ENCODE measurements at places on chromosomes 2 and 18.

GRCh38 chr2:9282128-9283112 lies 75.8 kb downstream of the ASAP2 start:
- no peak for DNase-seq

DNA sequence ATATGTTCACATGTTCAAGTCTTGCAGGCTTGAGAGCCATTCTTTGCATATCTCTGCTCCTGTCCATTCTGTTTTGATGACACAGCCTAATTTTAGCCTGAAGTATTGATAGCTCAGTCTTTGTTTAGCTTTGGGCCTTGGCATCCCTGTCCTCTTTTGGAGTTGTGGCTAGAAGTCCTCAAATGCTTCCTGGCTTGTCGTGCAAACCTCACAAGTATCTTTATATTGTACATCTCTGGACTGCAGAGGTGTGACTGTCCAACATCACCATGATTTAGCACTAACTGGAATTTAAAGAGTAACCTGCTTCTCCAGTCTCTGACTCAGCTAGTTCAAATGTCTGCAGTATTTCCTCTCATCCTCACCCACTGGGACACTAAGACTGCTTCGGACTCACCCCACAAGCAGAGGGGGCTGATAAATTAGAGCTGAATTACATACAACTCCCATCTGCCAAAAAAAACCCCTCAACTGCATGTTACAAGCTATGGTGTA lies 11.7 kb downstream of the PFN4 start:
- DNase-seq: no peak

- no peak for DNase-seq
Measured at GRCh38 chr2:71702971-71703898, 249.9 kb downstream of the DYSF start.

DNA sequence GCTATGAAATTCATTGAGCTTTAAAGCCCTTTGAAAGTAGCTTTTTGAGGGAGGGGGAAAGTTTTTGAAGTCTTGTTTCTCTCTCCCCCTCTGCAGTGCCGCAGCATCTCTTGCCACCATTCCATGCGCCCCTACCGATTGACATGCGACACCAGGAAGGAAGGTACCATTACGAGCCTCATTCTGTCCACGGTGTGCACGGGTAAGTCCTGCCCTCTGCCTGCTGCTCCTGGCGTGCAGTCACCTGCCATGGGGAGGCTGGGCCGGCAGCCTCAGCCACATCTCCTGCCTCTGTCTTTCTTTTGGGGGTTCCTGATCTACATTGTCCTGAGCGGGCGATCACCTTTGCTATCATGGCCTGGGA lies 191.6 kb downstream of the GLI2 start:
- DNase-seq: no peak

- DNase-seq: no peak
Measured at GRCh38 chr2:207869784-207870778, 100.4 kb upstream of the FZD5 start.

DNA sequence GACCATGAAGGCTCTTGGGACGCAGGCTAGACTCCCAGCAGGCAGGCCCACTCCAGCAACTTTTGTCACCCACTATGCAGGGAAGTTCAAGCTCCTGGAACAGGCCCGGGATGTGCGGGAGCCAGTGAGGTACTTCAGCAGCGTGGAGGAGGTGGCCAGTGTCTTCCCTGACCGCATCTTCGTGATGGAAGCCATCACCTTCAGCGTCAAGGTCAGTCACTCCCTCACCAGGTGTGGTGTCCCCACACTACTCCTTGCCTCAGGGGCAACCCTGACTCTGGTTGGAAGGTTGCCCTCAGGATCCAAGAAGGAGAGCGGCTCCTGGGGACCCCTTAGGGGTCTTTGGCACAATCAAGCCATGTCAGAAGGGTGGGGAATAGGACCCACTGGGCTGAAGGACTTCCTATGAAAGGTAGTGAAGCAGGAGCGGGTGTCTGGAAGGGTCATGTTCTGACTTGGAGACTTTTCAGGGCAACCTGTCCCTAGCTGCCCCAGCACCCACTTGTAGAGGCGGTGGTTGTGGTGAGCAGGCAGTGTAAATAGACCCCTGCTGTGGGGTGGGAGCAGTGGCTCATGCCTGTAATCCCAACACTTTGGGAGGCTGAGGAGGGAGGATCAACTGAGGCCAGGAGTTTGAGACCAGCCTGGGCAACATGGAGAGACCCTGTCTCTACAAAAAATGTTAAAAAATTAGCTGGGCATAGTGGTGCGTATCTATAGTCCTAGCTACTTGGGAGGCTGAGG lies 10.2 kb downstream of the GAREM2 start:
- no peak for DNase-seq

- peak; percentile 22 for DNase-seq
Measured at GRCh38 chr2:72932045-72932740, 14.9 kb downstream of the EMX1 start.

DNA sequence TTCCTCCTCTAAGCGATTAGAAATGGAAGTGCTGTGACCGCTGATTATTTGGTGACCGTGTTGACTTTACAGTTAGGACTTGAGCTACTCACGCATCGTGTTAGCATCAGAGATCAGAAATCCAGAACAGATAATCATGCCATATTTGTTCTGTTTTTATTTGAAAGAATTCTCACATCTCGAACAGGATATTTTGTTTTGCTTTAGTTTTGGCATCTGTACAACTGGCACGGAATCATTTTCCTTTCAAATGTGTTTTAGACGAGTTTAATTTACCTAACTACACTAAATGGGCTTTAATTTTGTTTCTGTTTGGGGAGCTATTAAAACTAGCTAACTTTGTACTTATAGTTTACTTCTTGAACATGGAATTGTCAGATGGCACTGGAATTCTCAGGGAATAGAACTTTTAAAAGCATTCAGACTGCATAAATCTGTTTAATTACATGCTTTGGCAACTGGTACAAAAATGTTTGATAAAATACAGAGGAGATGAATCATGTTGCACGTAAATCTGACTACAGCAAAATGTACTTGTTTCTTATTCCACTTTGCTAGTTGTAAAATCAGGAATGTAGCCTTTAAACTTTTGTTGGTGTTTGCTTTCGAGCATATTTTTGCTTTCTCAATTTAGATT lies 1.4 kb downstream of the ITPRID2 start:
- DNase-seq: no peak

- DNase-seq: no peak
Measured at GRCh38 chr18:50399582-50399981, 24.7 kb downstream of the SKA1 start.

DNA sequence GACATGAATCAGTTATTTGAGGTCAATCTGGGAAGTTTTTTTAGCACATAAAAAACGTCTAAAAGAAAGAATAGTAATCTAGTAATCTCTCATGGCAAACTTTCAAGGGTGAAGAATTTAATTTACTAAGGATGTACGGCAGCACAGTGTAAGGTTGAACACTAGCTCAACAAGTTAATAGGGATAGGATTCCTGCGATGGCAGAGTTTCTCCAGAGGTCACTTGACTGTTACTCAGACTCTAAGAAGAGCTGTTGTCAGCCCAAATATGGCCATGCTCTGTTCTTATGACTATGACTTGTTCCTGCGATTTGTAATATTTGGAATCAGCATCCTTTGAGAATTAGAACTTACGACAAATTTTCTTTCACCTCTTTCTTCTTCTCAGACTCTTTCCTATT lies 553.3 kb upstream of the TNP1 start:
- DNase-seq: no peak

GRCh38 chr2:205024822-205025518 lies 479.7 kb downstream of the PARD3B start:
- DNase-seq: peak; percentile 72

DNA sequence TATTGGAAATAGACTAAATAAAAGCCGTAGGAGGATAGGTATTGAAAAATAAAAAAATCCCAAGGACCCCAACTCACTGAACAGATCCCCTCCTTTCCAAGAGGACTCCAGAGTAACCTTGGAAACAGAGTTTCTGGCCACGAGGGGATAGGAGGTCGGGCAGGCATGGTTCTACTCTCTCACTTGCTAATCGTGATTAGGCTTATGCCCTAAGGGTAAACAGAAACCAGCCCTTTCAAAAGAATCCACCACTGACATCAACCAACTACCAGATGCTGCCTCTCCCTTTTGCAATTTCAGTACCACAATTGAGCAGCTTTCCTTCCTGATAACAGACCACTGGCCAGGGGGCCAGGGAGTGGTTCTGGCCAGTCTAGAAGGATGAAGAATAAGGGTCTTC lies 477.8 kb downstream of the EIPR1 start:
- no peak for DNase-seq

DNA sequence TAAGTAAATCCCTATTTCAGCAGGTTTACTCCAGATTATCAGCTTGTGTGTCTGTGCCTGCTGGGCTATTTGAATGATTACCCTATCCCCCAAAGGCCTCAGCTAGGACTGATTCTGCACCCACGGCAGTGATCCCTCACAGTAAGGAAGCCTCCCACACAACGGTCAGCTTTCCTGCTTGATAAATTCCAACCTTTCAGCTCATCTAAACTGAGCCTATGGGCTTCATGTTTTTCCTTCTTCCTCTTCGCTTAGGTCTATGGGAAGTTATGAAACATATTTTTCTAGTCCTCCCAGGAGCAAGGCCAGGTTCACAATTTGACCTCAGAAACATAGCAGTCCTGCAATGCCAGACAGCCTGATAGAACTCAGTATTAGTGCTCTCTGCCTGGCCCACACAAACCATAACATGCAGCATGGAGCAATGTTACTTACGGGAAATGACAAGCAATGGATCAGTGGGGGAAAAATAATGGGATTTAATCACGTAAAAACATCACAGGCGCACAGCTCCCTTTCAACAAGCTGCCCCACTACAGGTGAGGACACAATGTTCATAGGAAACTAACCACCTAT lies 170.9 kb downstream of the ZNF521 start:
- DNase-seq: no peak

GRCh38 chr2:205586626-205587025 lies 95.7 kb upstream of the NRP2 start:
- DNase-seq: no peak

DNA sequence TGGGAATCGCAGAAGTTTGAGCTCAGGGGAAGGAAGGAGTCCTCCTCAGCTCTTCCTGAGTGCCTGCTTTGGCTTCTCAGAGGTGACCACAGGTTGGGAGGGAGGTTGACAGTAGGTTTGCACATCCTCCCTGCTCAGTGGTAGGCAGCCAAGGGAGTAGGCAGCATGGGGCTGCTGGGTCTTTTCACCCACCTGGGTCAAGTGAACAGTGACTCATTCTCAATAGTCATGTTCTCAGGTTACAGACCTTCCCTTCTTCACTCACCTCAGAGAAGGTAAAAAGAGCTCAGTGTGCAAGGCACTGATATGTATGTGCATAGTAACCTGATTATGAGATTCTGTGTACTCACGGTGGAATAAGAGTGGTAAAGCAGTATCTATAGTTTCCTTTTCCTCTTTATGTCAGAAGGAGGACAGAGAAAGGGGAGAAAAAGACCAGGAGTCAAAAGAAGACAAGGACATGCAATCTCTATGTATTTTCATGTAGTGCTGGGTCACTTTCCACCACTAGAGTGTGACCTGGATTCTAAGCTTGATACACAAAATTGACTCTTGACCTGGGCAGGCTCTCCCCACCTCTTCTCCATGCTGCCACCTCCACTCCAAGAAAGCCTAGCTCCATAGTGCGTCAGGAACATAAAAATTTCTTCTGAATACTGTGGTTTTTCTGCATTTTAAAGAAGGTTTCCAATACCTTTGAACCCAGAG lies 36.5 kb upstream of the ASNSD1 start:
- no peak for DNase-seq

GRCh38 chr2:29215073-29215472 lies 99.9 kb downstream of the CLIP4 start:
- no peak for DNase-seq

DNA sequence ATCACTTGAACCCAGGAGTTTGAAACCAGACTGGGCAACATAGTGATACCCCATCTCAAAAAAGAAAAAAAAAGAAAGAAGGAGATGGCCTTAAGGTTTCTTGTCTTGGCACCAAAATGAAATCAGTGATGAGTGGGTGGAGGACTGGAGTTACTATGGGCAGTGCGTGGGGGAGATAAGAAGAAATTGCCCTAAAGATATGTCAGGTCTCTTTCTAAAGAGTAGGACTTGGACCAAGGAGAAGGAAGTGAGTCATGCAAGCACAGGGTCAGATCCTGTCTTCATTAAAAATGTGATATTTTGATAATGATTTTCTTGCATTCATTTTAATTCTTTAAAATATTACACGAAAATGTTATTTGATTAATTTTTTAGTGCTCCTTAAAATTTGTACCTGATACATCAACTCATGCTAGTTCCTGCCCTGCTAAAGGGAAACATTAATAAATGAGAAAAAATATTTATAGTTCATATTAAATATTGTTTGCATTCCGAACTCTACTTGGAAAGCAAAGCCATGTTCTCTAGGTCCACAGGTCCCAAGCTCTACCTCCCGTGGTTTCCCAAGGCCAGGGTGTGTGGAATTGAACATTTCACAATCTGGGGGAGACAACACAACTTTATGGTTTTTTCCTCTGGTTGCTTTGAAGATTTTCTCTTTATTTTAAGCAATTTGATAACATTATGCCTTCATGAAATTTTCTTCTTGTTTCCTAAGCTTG lies 62.6 kb upstream of the CTLA4 start:
- no peak for DNase-seq

DNA sequence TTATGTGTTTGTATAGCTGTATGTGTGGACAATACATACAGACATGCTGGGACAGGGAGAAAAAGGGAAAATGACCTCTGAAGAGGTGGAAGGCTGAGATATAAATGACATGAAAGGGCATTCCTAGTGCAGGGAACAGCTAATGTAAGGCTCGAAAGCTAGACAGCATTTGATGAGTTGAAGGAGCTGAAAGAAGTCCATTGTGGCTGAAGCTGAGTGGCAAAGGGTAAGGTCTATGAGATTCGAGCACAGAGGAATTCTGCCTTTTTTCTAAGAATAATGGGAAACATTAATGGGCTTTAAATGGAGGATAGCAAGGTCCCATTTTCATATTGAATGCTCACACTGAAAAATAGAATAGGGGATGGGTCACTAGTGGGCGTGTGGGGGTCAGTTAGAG lies 23.6 kb downstream of the ADD2 start:
- DNase-seq: no peak

GRCh38 chr2:161046876-161047275 lies 113.4 kb upstream of the TANK start:
- DNase-seq: no peak

DNA sequence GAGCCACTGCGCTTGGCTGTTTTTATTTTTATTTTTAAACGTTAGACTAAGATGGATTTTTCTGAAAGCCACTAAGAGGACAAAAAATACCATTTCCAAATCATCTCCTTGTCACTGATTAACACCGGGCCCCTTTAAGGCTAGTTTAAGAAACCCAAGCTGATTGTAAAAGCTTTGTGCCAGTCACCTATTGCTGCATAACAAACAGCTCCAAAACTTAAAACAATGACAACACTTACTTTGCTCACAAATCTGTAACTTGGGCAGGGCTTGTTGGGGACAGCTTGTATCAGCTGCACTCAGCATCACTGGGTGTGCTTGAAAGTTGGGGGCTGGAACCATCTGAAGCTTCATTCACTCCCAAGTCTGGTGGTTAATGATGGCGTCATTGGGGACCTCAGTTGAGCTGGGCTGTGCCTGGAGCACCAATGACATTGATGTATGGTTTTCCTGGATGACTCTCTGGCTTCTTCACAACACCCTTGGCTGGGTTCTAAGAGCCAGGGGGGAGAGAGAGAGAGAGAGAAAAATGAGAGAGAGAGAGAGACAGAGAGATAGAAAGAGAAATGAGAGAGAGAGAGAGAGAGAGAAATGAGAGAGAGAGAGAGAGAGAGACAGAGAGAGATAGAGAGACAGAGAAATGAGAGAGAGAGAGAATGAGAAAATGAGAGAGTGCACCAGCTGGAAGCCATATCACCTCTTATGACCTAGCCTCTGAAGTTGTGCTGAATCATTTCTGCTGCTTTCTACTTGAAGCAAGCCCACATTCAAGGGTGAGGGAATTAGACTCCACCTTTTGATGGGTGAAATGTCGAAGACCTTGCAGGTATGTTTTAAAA lies 26.0 kb upstream of the ATG16L1 start:
- no peak for DNase-seq

GRCh38 chr2:141498561-141498960 lies 632.3 kb downstream of the LRP1B start:
- no peak for DNase-seq

All from T1000 (cell line).